ENCODE measurements at places on chromosomes 3 and 15.

DNA sequence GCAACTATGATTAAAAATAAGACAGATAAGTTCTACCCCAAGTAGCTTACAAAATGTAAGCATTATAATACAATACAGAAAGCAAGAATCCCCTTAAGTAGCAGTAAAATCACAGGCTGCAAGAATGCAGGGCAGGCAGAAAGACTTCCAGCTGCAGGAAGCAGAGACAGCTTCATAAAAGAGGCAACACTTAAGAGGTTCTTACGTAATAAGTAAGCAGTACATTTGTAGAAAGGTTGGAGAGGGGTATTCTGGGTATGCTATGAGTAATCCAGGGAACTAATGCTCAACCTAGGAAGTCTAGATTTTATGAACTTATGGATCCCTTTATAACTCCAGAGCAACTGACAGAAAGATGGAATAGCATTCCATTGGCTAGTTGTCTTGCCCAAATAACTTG is 151.6 kb downstream of the IL5RA start:
- DNase-seq: no peak

- no peak for DNase-seq
Measured at GRCh38 chr3:72287956-72288355, 503.0 kb upstream of the PROK2 start.

DNA sequence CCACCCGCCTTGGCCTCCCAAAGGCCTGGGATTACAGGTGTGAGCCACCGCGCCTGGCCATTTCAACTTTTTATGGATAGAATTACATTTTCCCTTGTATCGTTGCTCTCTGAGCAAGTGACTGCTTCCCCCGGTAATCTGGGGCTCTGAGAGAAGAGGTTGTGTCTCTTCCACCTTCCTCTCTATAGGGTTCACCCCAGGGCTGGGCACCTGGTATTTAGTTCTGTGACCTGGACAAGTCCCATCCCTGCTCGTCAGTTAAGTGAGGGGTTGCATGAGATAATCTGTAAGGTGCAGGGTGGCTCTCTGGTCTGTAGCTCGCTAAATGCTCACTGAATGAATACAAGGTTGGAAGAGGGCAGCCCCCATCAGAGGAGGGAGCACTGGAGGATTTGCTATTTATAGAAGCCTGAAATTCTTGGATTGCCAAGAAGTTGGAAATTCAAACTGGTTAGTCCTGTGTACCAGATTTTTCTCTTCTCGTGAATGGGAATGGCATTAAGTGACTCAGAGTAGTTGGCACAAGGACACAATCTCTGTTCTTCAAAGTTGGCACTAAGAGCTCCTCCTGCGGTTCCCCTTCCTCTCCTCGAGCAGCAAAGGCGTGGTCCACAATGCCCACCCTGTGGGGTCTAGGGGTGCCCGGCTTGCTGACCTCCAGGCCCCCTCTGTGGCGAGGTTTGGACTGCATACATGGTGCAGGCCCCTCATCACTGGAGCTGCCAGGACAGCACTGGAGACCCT is 68.1 kb upstream of the DLG1 start:
- DNase-seq: no peak

GRCh38 chr15:66287461-66288057 is 5.8 kb upstream of the DIS3L start:
- DNase-seq: no peak

DNA sequence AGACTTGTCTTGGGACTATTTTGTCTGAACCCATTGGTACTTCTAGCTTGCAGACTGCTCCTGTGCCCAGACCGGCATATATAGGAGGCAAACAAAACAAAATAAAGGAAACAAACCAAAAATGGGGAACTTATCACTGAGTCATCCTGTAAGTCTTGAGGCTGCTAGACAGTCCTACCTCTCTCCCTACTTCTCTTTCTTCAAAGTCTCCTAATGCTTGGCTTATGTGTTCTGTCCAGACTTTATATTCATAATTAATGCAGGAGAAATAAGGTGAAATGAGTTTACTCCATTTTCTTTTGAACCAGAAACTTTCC is 266.2 kb downstream of the ZNF385D start:
- no peak for DNase-seq

DNA sequence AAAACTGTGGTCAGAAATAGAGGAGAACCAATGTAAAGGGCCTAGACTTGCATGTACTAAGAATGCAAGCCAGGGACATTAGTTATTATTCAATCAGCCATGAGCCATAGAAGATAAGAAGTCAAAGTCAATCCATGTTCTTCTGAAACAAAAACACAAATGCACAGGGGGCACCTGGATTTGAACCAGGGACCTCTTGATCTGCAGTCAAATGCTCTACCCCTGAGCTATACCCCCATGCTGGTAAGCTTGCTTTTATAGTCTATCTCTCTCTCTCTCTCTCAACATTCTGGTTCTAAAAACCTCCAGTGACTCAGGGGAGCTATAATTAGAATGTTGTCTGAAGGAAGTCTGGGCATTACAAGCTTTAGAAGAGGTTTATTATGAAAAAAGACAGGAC is 85.6 kb upstream of the ACP3 start:
- no peak for DNase-seq

DNA sequence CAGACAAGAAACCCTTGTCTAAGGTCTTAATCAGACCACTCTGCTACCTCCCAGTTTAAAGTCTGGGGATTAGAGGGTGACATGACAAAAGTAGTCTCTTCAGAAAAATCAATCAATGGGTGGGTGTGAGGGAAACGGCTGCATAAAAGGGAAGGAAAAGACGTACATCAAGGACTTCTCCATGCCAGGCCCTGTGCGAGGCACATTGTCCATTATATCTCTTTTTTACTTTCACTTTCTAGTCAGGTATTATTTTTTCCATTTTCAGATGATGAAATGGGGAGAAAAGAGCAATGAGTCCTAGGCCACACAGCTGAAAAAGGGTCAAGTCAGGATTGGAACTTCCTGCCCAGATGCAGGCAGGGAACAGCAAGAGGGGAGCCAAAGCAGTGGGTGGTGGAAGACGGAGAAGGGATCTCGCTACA is 4.6 kb upstream of the CX3CR1 start:
- DNase-seq: peak; percentile 11

- no peak for DNase-seq
Measured at GRCh38 chr3:172179680-172180399, 140.5 kb downstream of the FNDC3B start.

DNA sequence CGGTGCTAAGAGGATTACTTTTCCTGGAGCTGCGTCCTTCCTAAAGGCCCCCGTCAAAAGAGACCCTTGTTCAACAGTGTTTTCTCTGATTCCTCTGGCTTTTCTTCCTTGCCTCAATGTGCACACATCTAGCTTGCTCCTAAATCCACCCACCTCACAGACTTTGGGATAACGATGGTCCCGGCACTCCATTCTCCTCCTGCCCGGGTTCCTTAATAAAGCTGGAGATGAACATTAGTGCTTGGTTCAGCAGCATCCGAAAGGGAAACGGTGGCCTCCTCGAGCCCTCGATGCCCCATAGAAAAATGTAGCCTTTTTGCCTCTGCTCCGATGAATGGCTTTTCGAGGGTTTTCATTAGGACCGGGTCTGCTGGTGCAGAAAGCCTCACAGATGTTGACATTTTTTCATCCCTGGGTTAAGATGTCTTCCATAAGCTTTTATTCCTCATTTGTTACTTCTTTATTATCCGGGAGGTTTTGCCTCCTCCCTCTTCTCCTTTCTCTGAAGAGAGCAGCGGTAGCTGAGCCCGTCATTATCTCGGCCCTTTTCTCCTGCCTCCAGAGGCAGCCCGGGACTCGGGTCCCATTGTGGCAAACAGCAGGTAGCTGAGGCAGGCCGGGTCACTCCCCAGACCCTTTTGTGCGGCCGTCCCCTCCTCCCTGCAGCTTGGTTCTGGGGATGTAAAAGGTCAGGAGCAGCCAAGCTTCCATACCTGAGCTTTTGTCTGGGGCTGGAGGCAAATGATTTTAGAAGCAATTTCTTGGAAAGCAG is 64.6 kb downstream of the CPN2 start:
- no peak for DNase-seq

DNA sequence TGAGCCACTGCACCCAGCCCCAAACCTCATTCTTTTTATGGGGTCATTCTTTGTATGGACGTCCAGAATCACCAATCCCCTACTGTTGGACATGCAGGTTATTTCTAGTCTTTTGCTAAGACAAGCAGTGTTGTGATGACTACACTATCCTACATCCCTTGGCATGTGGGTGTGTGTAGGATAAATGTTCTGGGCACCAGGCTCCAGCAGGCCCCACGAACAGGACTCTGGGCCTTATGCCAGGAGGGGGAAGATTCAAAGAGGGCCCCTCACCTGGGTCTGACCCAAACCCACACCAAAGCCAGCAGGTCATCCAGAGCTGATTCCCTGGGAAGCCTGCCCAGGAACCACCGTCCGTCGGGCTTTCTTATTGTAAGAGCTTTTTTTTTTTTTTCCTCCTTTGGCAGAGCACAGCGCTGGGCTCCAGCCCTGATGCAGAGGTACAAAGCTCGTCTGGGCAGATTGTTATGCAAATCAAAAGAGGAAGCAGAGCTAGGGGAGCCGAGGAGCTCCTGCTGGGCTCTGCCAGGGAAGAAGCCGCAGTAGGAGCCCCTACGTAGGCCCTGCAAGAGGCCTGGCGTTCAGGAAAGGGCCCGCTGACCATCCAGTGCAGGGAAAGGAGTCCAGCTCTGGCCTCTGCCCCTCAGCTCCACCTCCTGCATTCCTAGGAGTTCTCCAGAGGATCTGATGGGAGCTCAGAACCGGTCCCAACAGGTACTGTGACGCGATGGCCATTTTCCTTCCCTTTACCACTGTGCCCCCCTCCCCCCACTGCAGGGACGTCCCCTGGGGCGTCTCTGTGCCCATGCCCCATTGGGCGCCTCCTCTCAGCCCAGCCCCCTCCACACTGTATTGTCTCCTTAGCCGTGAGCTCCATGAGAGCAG is 29.0 kb upstream of the FURIN start:
- DNase-seq: no peak

- no peak for DNase-seq
Measured at GRCh38 chr3:135618123-135618522, 347.4 kb upstream of the PPP2R3A start.

- no peak for DNase-seq
Measured at GRCh38 chr3:31268868-31269267, 263.9 kb upstream of the STT3B start.

DNA sequence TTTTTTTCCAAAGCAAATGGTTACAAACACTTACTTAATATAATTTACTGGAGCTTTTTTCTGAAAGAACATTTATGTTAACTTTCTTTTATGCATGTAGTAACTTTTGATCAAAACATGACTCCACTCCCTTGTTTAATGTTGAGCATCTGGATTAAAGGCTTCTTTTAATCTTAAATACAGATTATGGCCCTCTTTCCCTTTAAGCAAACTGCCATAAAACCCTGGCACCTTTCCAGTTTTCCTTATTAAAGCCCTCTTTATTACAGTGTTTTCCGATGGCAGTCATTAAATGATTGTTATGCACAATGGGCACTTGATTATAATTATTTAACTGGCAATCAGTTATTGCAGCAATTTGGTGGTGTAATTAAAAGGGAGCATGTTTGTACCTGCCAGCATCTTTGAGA is 167.0 kb downstream of the VGLL4 start:
- no peak for DNase-seq

DNA sequence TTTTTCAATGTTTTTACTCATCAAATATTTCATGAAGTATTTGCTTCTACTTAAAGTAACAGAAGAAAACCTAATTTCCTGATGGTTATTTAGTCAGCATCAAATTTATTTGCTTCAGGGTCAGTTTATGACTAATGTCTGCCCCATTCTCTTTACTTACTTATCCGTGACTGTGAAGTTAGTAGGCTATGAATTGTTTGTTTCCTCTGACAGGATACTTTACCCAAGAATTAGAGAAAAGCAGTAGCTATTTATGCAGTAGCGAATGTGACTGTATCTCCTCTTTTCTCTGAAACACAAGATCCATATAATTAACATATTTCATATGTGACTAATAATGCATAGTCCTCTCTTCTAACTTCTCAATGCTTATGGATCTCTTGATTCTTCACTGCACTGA is 329.9 kb upstream of the ROBO1 start:
- DNase-seq: no peak

GRCh38 chr3:159856590-159857104 is 132.0 kb upstream of the IL12A start:
- DNase-seq: no peak
